Osteocyte (in vitro differentiated cells): ENCODE measurements at places on chromosomes 13 and 19.

DNA sequence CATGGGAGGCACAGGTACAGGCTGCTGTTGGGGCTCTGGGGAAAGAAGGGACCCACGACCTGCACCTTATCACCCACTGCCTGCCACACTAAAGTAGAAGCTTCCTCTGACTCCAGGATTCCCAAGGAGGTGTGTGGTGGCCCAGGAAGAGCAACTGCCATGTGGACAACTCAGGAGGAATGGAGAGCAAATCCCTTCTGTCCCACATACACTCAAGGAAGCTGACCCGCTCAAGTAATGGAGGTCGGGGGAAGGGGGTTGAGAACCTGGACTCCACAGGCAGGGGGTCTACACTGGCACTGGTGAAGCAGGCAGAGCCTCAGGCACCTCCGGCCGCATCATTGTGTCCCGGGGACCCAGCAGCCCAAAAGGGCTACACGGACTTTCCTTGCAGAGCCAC lies 29.4 kb upstream of the SLC15A1 start:
- DNase-seq: no peak

- DNase-seq: no peak
Measured at GRCh38 chr13:36715841-36716240, 42.0 kb downstream of the SERTM1 start.

GRCh38 chr19:28793391-28794168 lies 419.4 kb downstream of the UQCRFS1 start:
- DNase-seq: no peak

DNA sequence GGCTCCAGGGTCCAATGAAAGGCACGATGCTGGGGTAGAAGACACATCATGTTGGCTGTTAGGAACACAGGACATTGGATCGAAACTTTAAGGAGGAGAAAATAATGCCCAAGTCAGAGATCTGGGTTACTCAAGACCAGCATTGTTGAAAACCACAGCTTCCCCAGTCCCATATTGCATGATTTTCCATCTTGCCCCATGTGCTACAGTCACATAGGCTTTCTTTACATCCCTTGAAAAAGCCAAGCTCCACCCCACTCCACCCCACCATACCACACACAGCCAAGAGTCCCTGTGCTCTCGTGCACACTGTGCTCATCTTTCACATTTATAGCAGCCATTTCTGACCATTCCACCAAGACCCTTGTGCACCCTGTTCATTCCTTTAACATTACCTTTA lies 636.2 kb downstream of the DIAPH3 start:
- no peak for DNase-seq

DNA sequence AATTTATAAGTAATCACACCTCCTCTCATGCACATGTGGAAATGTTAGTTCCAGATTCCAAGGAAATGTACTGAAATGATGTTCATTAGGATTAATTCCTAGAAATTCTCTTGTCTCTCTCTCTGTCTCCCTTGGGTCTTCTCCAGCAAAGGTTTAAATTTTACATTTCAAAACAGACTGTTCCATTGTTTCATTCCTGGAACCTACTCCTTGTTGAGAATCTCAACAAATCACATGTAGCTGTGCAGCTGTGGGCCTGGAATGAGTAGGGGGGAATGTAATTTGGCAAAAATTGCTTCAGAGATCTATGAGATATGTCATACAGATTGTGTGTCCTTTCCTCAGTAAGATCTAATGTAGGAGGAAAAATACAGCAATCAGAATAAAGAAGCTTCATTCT lies 46.2 kb upstream of the RFXAP start:
- DNase-seq: no peak

- no peak for DNase-seq
Measured at GRCh38 chr13:33197541-33197971, 88.0 kb downstream of the STARD13 start.

DNA sequence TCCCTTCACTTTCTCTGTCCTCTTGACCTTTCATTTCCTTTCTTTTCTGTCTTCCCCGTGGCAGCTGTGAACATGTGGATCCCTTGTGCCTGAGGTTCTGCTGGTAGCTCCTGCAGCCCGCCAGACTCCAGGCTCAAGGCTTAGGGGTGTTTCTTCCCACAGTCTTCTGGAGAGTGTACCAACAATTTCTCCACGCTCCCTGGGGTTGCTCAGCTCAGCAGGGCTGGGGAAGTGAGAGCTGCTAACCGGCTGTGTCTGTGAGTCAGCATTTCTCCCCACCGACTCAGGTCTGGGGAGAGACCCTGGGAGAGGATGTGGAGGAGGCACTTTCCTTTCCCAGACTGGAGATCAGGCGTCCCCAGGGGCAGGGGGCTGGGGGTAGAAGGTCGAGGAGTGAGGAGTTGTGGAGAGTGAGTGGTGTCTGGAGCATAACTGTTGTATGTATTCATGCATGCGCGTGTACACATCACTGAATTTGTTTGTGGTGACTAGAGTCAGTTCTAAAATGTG lies 193.6 kb downstream of the KCNRG start:
- peak; percentile 87 for DNase-seq

DNA sequence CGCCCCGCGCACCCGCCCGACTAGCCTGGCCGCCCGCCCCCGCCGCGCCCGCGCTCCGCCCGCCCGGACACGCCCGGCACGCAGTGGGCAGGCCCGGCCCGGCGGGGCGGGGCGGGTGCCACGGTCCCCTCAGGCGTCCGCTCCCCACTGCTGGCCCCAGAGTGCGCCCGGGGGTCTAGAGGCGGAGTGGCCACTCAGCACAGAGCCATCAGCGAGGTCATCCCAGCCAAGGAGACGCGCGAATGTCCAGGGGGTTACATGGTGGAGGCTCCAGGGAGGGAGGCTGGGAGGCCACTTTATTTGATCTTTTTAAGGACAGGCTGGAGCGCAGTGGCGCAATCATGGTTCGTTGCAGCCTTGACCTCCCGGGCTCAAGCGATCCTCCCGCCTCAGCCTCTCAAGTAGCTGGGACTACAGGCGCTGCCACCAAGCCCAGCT lies 236 bp upstream of the TINCR start:
- no peak for DNase-seq

- no peak for DNase-seq
Measured at GRCh38 chr19:49679771-49680413, 2.8 kb downstream of the PRMT1 start.
